Right cardiac atrium (tissue), 5 donors: ENCODE measurements at places on chromosomes 1 and 21. TPM values are rescaled to one million over a fixed set of nuclear protein-coding genes. Genes with fewer than 3 reads are reported as not detected.

GRCh38 chr1:246001142-246001836 lies 505.8 kb downstream of the SMYD3 start:
- DNase-seq: no peak

DNA sequence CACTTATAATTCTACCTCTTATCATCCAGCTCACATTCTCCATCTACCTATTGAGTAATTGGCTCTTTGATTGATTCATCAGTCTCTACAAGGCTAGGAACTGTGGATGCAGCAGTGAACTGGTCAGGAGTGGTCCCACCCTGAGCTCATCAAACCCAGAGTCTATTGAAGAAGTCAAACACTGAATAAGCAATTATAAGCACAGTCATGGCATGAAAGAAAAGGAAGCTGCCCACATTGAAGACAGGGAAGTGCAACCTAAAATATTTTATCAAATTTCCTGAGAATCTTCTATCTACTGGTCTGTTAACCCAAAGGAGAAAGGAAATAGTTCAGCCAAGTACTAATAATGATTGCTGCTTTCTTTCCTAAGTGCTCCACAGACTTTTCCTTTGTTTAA lies 35.7 kb downstream of the ACP6 start:
- no peak for DNase-seq

- no peak for DNase-seq
Observed at GRCh38 chr21:16580661-16581060, 850.9 kb downstream of the USP25 start.

- no peak for DNase-seq
Observed at GRCh38 chr1:68800182-68800581, 303.3 kb upstream of the DEPDC1 start.

GRCh38 chr1:12014141-12014991 lies 4.9 kb upstream of the MIIP start:
- no peak for DNase-seq

- DNase-seq: no peak
Observed at GRCh38 chr21:16537501-16537900, 807.7 kb downstream of the USP25 start.

- DNase-seq: peak; percentile 52
Observed at GRCh38 chr1:24089743-24090555, 22.0 kb downstream of the MYOM3 start.

DNA sequence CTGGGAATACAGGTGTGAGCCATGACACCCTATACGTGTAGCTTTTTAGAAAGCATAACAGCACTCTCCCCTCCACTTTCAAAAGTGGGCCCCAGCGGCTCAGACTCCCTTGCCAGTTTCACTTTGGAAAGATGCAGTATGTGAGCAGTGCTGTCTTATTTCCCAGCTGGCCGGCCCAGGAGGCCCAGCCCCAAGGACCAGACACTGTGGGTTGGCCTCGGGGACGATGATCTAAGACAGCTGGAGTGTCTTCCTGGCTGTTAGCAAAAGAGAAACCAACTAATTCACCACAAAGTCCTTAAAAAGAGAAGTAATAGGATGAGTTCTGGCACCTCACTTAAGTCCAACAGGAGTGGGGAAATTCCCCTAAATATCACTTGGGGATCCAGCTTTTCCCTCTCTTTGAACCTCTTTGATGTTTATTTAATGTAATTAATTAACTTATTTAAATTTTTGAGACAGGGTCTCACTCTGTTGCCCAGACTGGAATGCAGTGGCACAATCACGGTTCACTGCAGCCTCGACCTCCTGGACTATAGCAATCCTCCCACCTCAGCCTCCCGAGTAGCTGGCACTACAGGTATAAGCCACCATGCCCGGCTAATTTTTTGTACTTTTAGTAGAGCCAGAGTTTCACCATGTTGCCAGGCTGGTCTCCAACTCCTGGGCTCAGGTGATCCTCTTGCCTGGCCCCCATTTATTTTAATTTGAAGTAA lies 17.6 kb upstream of the CLIC4 start:
- peak; percentile 82 for DNase-seq

DNA sequence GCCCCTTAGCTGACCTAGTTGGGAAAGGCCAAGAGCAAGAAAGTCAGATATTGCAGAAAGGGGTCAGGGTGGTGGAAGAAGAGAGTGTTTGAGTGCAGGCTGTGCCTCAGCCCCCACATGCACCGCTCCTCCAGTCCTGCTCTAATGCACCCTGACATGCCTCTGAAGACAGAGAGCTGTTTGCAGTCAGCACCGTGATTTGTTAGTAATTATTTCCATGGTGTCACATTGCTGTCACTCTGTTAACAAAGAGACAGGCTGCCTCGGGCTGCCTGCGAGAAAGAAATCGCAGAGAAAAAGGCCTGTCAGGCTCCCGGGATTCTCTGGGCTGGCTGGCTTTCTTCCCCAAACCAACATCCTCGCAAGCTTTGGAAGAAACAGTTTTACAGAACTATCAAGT lies 58.3 kb downstream of the ERI3 start:
- no peak for DNase-seq

- no peak for DNase-seq
Observed at GRCh38 chr1:22915816-22916470, 56.7 kb downstream of the LACTBL1 start.

- DNase-seq: no peak
Observed at GRCh38 chr1:226785805-226786204, 46.7 kb upstream of the ITPKB start.

DNA sequence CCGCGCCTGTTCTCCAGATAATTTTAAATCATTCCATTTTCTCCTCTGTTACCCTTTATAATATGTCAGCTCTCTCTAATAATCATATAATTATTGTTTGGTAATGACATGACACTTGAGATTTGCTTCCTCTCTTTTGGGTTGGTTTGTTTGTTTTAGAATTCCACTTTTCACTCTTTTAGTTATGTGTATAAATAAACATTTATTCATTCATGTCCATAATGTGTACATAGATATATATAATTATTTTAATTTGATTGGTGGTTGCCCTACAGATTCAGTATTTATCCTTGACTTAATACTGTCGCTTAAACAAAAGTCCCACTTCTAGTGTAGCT lies 93.4 kb upstream of the FMN2 start:
- no peak for DNase-seq

- no peak for DNase-seq
Observed at GRCh38 chr1:36339215-36339614, 15.8 kb upstream of the EVA1B start.

GRCh38 chr1:43995984-43996732 lies 4.8 kb downstream of the CCDC24 start:
- peak; percentile 54 for DNase-seq

DNA sequence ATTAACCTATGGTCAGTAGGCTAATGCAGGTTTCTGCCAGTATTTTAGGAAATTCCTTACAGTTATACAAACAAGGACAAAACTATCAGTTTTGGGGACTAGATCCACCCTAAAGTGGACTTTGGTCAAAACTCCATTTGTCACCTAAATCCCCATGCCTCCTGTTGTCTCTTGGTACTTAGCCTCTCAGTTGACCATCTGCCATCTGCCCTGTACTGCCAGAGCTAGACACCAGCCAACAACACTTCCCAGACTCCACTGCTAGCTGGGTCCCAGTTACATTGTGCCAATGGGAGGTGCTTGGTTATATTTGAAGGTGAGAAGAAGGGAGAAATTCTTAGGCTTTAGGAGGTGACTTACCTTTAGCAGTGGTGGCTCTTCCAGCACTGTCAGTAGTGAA lies 17.0 kb upstream of the BSDC1 start:
- DNase-seq: no peak

DNA sequence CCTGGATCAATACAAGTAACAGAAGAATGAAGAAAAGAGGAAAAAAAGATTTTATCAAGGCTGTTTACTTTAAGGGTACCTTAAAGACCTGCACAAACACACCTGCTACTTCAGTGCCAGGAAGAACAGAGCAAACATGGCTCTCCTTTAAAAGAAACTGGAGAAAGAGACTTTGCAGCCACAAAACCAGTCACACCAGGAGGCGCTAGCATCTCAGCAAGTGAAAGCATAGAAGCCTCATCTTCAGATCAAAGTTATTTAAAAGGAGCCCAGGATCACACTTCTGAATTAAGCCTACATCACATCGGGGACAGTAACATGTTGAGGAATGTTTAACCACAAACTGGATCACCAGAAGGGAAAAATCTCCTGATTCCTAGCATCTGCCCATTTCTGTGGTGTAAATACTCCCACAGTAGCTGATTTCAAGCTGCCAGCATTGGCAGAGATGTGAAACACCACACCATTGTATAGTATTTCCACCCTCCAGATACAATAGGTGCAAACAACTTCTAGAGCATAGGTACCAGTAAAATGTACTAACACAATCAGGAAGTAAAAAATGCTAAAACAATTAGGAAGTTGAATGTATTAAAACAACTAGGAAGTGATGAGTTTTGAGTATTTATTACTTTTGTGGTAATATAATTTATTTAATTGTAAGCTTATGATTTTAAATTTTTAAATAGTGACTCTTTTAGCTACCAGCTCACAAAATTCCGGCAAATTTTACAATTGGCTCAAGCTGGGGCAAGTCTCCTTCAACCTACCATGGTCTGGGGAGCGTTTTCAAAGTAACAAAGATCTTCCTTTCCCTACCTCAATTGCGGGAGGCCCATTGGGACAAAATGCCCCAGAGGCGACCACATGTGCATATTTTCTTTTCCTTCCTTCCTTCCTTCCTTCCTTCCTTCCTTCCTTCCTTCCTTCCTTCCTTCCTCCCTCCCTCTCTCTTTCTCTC lies 105.3 kb upstream of the CLDN14 start:
- DNase-seq: no peak

- no peak for DNase-seq
Observed at GRCh38 chr1:114092186-114093062, 61.2 kb downstream of the SYT6 start.

- no peak for DNase-seq
Observed at GRCh38 chr1:39886757-39887231, 3.5 kb upstream of the TRIT1 start.

GRCh38 chr1:79785561-79785960 lies 779.0 kb upstream of the ADGRL4 start:
- no peak for DNase-seq

DNA sequence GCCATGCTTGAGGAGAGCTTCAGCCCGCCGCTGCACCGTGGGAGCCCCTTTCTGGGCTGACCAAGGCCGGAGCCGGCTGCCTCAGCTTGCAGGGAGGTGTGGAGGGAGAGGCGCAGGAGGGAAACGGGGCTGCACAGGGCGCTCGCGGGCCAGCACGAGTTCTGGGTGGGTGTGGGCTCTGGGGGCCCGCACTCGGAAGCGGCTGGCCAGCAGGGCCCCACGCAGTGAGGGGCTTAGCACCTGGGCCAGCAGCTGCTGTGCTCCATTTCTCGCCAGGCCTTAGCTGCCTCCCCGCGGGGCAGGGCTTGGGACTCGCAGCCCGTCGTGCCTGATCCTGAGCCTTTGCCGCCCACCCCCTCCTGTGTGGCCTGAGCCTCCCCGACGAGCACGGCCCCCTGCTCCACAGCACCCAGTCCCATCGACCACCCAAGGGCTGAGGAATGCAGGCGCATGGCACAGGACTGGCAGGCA lies 1554.0 kb downstream of the KCNT2 start:
- DNase-seq: no peak

DNA sequence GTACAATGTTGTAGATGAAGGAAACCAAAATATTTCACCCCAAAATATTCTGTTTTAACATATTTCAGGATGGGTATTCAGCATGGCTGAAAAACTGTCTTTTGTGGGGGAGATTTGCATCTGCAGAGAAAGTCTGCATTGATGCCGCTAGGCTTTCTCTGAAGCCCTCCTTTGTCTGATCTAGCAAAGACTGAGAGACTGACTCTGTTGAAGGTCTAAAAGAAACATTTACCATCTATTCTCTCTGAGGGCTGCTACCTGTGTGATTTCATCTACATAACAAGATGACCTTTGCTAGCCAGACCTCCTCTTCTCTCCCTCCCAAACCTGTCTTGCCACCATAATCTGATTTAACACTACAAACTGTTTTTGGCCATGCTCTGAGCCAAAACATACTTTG lies 12.4 kb upstream of the MT1HL1 start:
- DNase-seq: no peak

DNA sequence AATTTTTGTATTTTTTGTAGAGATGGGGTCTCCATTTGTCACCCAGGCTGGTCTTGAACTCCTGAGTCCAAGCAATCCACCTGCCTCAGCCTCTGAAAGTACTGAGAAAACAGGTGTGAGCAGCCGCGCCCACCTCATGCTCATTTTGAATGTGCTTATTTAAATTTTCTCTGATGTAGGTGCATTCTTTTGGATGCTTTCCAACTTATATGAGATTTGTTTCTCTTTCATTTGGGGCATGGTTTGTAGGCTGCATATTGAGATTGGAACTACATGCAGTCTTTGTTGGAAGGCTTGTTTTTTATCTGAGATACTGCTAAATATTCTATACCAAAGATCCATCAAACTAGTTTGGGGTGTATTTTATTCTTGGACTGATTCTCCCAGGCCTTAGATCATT lies 81.0 kb upstream of the IVNS1ABP start:
- no peak for DNase-seq

- no peak for DNase-seq
Observed at GRCh38 chr1:158101455-158101854, 79.2 kb upstream of the CD1D start.

DNA sequence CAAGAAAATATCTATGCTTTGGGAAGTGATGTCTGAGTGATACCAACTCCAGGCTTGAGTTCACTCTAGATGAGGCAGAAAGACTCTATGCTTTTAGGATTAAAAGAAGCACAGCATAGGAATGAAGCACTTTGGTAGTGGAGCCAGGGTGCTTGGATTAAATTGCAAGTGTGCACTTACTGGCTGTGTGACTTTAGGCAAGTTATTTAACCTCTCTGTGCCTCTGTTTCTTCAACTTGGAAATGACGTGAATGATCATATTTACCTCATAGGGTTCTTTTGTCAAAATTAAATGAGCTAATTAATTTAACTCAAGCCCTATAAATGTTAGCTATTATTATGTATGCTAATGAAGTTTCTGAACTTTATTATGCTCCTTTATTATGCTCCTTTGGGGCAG lies 446.1 kb downstream of the TTLL7 start:
- DNase-seq: no peak

DNA sequence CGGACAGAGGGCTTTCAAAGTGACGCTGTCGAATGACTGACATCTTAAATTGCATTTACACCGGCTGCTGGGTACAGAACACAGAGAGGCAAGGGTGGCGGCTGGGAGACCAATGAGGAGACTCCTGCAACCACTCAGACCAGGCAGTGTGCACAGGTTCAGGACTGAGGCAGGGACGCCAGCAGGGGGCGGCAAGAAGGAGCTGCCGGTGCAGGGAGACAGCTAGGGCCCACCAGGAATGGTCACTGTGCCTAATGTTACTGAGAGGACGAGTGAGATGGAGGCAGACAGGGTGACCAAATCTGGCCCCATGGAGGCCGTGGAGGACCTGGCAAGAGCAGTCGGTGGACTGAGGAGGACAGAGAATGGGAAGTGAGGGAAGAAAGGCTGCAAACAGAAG lies 23.5 kb downstream of the GLIS1 start:
- no peak for DNase-seq

- DNase-seq: peak; percentile 35
Observed at GRCh38 chr1:159900755-159901360, 893 bp upstream of the CFAP45 start.

- peak; percentile 69 for DNase-seq
Observed at GRCh38 chr1:161367684-161368400, at the start of gene CFAP126. TSS of gene CFAP126 (minus strand) at chr1:161367876. CDS start at chr1:161367868, 8 bp downstream.

PADI2 gene
- 0.07 TPM for polyA plus RNA-seq

SPRR1B gene
- polyA plus RNA-seq: not detected

LIPI gene
- not detected for polyA plus RNA-seq

CD34 gene
- 87.4 TPM for polyA plus RNA-seq

GPR157 gene
- 7.3 TPM for polyA plus RNA-seq

CAPN9 gene
- polyA plus RNA-seq: 0.25 TPM

XCL2 gene
- polyA plus RNA-seq: not detected

BATF3 gene
- polyA plus RNA-seq: 0.75 TPM

PGLYRP4 gene
- polyA plus RNA-seq: not detected
